Activated T-helper 2 cell treated with anti-CD3 and anti-CD28 coated beads, Interferon-gamma antibody, Interleukin-2, Interleukin-4, amounts not matched to agents 10 μg/mL and 5 μg/mL and 100 μg/mL, durations not matched to agents 14 hours and 24 hours and 36 hours (primary cell): ENCODE measurements at places on chromosomes 13 and 19.

DNA sequence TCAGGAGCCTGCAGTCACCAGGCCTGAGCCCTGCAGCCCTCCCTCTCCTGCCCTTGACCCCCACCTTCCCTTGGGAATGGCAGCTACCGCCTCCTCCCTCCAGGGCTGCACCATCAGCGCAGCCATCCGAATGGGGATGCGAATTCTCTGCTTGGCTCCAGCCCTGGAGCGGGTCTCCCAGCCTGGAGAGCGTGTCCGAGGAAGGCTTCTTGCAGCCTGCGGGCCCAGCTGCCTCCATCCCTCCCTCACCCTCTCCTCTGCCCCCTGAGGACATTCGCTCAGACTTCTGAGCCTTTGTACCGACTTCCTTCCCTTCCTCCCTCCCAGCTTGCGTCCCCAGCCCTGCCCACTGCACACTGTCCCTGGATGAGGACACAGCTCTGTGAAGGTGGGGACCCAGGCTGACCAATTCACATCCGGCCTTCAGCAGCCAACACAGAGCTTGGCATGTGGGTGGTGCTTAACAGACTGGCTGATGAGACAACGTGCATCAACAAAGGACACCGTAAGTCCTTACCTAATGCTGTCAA is 6.0 kb upstream of the NKPD1 start:
- H3K4me1 ChIP-seq: peaks cover 25% of the 10 kb centered on the region
- H3K4me3 ChIP-seq: no peak overlapping the region
- H3K27ac ChIP-seq: no peak overlapping the region
- no peaks in the 10 kb centered on the region for H3K36me3 ChIP-seq

- peaks cover 6% of the 10 kb centered on the region for H3K36me3 ChIP-seq
- no peak for DNase-seq
Observed at GRCh38 chr13:78596399-78596735, 7.0 kb downstream of the POU4F1 start.

DNA sequence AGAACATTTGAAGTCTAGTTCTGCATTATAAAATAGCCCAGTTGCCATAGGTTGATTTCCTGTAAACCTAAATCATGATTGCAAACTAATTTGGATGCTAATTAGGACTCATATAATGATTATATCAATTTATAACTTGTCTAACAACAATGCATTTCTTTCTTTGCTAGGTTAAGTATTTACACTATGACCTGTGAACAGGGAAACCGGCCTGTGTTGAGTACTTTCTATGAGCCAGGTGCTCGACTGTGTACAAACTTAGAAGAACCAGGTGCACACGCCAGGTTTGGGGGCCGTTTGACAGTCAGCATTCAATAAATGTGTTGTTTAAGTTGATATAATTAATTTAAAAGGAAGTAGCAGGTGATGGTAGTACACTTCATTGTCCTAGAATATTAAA is 203.1 kb downstream of the TM9SF2 start:
- peaks cover 3% of the 10 kb centered on the region for H3K4me1 ChIP-seq
- H3K27ac ChIP-seq: no peak overlapping the region
- no peak overlapping the region for H3K4me3 ChIP-seq
- H3K27me3 ChIP-seq: no peaks in the 10 kb centered on the region
- no peaks in the 10 kb centered on the region for H3K36me3 ChIP-seq
- DNase-seq: no peak

DNA sequence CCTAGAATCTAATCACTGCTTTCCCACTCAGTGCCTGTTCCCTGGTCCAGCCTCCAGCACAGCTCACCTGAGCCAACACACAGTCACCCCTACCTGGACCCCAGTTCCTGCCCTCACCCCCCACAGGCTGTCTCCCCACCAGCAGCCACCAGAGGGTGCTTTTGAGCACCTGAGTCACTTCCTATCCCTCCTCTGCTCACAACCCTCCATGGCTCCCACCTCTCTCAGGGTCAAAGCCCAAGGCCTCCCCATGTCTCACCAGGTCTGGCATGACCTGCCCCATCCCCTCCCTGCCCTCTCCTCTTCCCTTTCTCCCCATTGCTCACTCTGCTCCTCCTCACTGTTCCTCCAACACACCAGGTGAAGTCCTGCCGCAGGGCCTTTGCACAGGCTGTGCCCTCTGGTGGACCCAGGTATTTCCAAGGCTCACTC is 7.1 kb upstream of the DPP9 start:
- DNase-seq: peak; percentile 44
- H3K27ac ChIP-seq: no peak overlapping the region
- no peak overlapping the region for H3K4me3 ChIP-seq
- H3K4me1 ChIP-seq: peaks cover 8% of the 10 kb centered on the region
- peaks cover 2% of the 10 kb centered on the region for H3K27me3 ChIP-seq
- no peaks in the 10 kb centered on the region for H3K36me3 ChIP-seq
